ENCODE measurements at places on chromosomes 16 and 17.
A peak's percentile ranks its signal among the peaks of the same experiment; 100 is the strongest.

GRCh38 chr17:50056961-50057330, 1.0 kb downstream of the ITGA3 start:
- no peak for DNase-seq

- DNase-seq, result no peak
Observed at GRCh38 chr17:73471924-73472323, 160.1 kb upstream of the CDC42EP4 start.

DNA sequence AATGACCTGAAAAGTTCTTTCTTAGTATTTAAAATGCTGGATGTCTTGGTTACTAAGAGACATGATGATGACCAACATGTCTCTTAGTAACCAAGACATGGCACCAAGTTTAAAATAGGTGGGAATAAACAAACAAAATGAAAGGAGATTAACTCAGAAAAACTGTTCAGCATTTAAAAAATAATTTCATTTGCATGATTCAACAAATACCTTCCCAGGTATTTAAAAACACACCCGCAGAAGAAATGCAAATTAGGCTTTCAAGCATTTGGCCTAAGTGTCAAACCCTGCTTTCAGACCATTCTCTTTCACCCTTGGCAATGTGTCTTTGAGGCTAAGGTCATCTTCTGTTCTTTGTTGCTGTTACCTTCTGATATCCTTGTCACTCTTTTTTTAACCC, 91.4 kb upstream of the CORO6 start:
- DNase-seq, result no peak

GRCh38 chr16:9128346-9129342, 37.2 kb downstream of the HAPSTR1 start:
- DNase-seq, result no peak

DNA sequence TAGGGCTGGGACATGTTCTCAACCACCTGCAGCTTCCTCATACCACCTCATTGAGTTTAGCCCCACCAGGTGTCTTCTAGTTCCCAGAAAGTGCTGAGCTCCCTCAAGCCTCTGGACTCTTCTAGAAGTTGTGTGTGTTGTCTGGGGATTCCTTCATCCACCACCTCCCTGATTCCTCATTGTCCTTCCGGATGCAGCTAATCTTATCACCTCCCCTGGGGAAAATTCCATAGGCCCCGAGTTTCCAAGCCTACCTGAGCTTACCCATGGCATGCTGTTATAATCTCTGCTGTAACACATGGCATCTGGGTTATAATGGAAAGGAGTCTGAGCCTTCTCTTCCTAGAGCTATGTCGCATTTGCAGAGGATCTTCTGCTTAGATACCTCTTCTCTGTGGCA, 243.5 kb upstream of the SDK2 start:
- no peak for DNase-seq

GRCh38 chr17:9402590-9403199, 172.9 kb downstream of the STX8 start:
- peak; percentile 7 for DNase-seq

All from stimulated activated CD4-positive, alpha-beta T cell treated with anti-CD3 and anti-CD28 coated beads, Interleukin-1b, Interleukin-23, amount 100 ng/mL, for 24 hours (primary cell).